Bladder microvascular endothelial cell (primary cell): ENCODE measurements at places on chromosomes 7 and 10. TPM values are rescaled to one million over a fixed set of nuclear protein-coding genes. Genes with fewer than 3 reads are reported as not detected.

Gene CHST3
- 5.5 and 6.1 TPM in 2 replicates for total RNA-seq

Gene SUFU
- 2.3 and 6.9 TPM in 2 replicates for total RNA-seq

Gene LRRC17
- total RNA-seq: 1.1 and 4.1 TPM in 2 replicates

Gene SNX10
- 2.4 and 6.2 TPM in 2 replicates for total RNA-seq

Gene PTPN20
- 0.44 and 0.49 TPM in 2 replicates for total RNA-seq

Gene HOXA5
- total RNA-seq: 7.4 and 8.3 TPM in 2 replicates

Gene C10orf62
- total RNA-seq: 0.06 TPM in 1 of 2 replicates, not detected in the other

Gene MPP7
- 0.32 and 10.6 TPM in 2 replicates for total RNA-seq
